ENCODE measurements at places on chromosomes 13 and 19.
A peak's percentile ranks its signal among the peaks of the same experiment; 100 is the strongest.

DNA sequence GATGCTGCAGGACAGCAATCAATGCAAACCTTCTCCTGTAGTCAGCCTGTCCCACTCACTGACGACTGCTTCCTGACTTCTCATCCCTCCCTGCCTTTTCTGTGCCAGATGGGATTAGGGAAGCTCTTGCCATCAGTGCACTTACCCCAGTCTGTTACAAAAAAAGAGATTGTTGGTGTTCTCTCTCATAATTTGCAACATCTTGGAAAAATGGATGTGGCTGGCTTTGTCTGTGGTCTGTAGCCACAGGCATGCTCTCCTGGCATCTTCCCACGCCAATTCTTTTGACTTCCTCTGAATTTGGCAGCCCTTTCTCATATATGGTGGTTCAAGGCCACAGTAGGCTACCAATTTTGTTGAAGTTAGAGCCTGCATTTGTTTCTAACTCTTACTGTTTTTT, 11.6 kb upstream of the HTR2A start:
- no peak for DNase-seq

GRCh38 chr13:113616991-113617749, 32.6 kb downstream of the TFDP1 start:
- no peak for DNase-seq

- no peak for DNase-seq
These were observed 1.7 kb downstream of the MIER2 start for GRCh38 chr19:342801-343421.

DNA sequence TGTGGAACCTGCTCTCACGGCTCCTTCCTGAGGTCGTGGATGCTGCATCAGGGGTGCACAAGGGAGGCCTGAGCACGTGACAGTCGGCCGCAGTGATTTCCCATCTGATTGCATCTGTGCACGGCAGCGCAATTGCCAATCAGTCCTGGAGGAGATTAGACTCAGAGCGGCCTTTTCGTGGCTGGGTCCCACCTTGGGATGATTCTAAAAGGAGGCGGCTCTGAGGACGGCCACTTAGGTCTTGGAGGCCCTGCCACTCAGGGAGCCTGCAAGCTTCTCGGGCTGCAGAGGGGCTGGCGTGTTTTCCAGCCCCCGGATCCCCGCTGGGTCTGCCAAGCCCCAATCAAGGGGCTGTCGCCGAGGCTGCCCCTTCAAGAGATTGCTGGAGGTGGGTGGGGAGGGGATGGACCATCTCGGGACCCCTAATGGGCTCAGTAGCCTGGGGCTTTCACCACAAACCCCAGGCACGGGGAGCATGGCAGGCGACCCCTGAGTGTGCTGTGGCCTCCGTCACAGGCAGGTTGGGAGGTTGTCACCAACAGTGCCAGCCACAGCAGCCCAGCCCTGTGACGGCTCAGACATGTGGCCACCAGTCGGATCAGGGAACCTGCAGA, 51.6 kb downstream of the SOX1 start:
- no peak for DNase-seq

GRCh38 chr19:30070968-30071632, 129.1 kb downstream of the URI1 start:
- no peak for DNase-seq

DNA sequence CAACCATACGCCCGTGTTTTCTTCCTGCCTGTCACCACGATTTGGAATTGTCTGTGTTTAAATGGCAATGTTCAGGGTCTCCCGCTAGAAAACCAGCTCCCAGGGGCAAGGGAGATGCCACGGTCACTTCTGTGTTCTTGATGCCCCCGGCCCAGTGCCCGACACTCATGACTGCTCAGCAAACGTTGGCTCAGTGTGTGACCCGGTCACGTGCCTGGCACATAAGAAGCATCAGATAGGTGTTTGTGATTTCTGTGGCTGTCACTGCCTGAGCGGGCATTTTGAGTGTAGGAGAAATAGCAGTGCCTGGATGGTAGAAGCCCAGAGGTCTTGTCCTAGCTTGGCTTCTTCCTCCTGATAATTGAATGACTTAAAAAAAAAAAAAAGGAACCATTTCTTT, 15.5 kb downstream of the HDGFL2 start:
- DNase-seq: no peak

- DNase-seq: no peak
These were observed 319.0 kb downstream of the KCNRG start for GRCh38 chr13:50334115-50334778.

DNA sequence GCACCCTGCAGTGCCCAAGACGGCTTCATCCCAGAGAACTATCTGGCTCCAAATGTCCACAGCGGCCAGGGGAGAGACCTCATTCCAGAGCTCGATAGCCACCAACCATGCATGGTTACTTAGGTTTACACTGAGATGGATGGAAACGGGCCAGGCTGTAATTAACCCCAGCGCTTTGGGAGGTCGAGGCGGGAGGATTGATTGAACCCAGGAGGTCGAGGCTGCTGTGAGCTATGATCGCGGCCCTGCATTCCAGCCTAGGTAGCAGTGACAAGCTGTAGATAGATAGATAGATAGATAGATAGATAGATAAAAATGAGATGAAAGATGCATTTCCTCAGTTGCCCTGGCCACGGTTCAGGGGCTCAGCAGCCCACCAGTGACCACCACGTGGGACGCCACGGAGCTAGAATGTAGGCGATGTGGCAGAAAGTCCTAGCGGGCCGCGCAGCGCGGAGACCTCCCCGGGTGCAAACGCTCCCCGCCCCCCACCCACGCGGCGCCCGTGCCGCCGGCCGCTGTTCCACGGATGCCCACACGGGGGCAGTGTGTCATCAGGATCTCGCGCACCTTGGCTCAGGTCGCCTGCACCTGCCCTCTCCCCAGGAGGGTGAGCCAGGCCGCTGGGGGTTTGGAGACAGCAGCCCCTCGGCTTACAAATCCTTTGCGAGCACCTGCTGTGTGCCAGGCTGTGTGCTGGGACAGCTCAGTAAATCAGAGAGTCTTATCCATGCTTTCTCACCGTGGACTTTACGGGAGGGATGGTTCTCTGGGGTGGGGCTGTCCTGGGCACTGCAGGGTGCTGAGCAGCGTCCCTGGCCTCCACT, 13.5 kb upstream of the TLE5 start:
- DNase-seq: peak; percentile 43

DNA sequence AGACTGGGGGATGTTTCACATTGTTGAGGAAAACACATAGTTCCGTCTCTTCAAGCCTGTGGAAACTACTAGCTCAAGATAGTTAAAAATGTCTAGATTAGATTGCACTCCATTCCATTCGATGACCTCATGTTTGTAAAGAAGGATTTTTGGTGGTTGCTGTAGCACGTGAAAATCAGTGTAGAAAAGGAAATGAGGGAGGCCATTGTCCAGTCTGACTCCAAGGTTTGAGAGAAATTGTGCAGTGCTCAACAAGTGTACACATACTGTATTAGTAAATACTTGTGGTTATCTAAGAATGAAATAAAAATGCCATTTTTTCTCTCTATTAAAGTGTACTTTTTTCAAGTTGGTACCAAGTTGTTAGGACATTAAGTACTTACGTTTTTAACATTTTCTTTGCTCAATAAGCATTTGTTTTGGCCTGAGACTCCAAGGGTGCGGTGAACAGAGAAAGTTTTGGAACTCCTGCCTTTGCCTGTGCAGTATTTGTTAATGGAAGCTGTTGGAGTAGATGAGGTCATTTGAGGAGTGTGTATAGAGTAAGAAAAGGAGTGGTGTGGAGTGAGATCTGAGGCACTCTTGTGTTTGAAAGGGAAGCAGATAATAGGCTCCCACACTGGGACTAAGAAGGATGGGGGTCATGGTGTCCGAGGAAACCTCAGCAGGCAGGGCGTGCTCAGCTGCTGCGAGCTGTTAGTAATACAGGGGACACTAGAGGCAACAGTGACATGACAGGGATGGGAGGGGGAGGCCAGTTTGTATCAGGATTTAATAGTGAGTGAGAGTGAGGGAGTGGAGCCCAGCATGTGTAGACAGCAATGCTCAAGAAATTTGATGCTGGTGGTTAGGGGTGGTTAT, 4.4 kb downstream of the WASF3 start:
- DNase-seq: no peak

- no peak for DNase-seq
These were observed 7.9 kb upstream of the PDE4A start for GRCh38 chr19:10412257-10412977.

DNA sequence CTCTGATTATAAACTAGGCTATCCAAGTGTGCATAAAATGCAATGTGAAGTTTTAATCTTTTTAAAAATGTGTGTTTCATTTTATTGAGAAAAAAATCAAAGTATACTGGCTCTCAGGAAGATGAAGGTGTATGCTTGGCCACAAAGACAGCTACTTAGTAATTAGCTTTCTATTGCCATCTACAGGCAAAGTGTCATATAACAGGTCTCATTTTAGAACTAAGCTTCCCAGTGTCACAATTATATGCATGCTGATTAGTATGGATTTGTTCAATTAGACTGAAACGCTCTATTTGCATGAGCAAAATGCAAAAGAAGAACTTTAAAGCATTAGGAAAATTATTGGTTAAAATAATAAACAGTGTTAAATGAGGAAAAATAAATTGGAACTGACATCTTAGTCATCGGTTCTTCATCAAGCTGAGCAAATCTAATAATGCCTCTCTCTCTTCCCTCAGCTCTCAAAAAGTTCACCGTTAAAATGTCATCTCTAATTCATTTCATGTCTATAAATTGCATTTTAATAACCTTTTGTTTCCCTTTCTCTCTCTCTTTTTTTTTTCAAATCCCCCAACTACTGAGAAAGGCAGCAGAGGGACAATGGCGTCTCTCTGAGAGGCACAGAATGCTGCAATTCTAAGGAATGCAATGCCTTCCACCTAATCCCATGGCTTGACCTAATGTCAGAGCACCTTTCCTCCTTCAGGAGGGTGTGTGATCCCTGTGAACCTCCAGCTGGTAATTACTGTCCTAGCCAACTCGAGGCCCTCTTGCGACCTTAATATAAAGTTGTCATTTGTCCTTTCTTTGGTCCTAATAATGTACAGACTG, 313.1 kb upstream of the MAB21L1 start:
- no peak for DNase-seq

- peak; percentile 56 for DNase-seq
These were observed 57.1 kb downstream of the ZNF568 start for GRCh38 chr19:36973021-36973843.

- DNase-seq: no peak
These were observed 47.4 kb downstream of the NDFIP2 start for GRCh38 chr13:79528356-79528755.

GRCh38 chr13:113848020-113848419, 15.9 kb downstream of the GAS6 start:
- no peak for DNase-seq

Measured in stimulated activated CD8-positive, alpha-beta memory T cell treated with anti-CD3 and anti-CD28 coated beads, Interleukin-2, amount 100 ng/mL, for 1 hour (primary cell).